Sciatic nerve (tissue), 2 donors: ENCODE measurements at places on chromosomes 13 and 19.

DNA sequence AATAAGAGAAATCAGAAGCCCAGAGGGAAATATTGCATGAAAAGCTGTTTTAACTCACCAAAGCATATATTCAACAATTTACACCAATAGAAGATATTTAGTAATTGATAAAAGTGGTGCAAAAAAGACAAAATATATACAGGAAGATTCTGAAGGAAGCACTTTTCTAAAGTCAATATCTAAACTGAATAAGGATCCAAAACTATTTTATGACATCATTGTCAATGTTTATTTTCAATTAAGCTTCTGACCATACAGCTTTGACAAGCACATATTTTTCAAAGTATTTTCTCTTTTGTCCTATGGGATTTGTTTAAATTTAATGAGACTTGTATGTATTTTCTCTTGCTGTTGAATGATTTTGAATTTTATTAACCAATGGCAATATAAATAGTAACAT, 1716.1 kb downstream of the OLFM4 start:
- DNase-seq: no peak

- no peak for DNase-seq
These were observed 117.7 kb upstream of the ZNF507 start for GRCh38 chr19:32227561-32228165.

GRCh38 chr13:113943821-113944565, 29.9 kb downstream of the C13orf46 start:
- DNase-seq: no peak

GRCh38 chr19:10315335-10316214, at the start of gene FDX2:
Gene FDX2 (minus strand): TSS chr19:10316015. CDS start chr19:10315996, 19 bp downstream.
- DNase-seq: peak; percentile 94

- DNase-seq: no peak
These were observed 12.2 kb upstream of the CDC16 start for GRCh38 chr13:114222461-114222968.

GRCh38 chr19:14492756-14493337, 3.1 kb downstream of the GIPC1 start:
- no peak for DNase-seq

- no peak for DNase-seq
These were observed 45.1 kb downstream of the GAS6 start for GRCh38 chr13:113818700-113819295.

DNA sequence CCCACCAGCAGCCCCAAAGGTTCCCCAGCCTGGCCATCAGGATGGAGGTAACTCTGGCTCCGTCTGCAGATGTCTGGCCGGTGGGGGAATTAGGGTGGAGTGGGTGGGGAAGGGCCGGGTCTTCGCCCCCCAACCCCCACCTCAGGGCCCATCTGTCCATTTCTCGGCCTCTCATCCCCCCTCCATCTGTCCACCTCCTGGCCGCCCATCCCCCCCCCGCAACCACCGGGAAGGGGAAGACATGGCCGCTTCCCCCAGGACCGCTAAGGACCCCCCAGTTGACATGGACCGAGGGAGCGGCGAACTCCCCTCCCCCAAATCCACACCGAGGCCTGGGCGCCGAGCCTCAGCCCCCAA, 793 bp downstream of the LRFN1 start:
- no peak for DNase-seq

DNA sequence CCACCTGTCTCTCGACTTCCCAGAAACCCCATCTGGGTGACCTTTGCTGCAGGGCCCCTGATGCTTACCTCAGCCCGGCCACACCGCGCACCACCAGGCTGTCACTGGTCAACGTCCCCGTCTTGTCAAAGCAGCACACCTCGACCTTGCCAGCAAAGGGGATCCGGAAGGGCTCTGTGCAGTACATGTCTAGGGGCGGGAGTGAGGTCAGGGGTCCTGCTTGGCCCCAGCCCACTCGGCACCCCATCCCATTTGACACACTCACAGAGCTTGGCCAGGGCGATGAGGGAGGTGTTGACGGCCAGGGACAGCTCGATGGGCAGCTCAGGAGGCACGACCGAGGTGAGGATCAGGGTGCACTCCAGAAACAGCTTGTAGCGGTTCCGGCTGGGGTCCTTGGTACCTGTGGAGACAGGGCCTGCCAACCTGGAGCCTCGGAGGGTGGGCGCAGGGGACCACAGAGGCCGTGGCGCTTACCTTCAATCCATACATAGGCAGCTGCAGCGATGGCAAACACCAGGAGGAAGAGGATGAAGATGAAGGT, 8.4 kb downstream of the ATP13A1 start:
- no peak for DNase-seq

- DNase-seq: no peak
These were observed 46.5 kb upstream of the GTF2F2 start for GRCh38 chr13:45073809-45074208.

DNA sequence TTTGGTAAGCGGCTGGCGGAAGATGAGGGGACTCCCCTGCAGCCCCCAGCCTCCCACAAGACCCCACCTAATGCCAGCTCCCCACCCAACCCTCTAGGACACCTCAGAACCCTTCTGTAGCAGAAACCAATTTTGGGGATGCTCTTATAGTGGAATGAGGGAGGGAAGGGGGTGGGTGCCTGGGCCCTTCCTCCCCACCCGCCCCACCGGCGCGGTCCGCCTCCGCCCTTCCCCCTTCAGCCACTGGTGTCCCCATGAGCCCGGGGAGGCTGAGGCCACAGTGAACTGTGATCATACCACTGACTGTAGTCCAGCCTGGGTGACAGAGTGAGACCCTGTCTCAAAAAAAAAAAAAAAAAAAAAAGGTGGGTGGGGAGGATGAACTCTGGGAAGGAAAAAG, 16.2 kb downstream of the TLE6 start:
- no peak for DNase-seq

- DNase-seq: no peak
These were observed 52.8 kb downstream of the TNFSF13B start for GRCh38 chr13:108322206-108322824.

GRCh38 chr13:29722415-29722814, 126.9 kb upstream of the SLC7A1 start:
- no peak for DNase-seq

DNA sequence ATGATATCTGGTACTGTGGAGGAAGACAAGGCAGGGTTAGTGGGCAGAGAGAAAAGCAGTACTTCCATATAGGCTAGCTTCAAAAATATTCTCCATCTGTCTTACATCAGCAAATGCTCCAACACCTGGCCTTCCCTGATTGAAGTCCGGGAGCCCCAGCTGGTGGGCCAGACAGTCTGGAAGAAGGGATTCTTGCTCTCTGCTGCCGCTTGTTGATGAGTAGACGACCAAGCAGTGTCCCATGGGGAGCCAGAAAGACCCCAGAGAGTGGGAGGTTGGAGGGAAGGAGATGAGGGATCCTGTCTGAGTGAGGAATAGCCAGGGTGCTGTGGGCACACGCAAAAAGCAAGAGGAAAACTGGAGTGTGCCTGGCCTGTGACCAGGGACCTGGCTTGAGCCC, 95.1 kb downstream of the ATP8A2 start:
- DNase-seq: no peak

- no peak for DNase-seq
These were observed 68.3 kb upstream of the NPAS1 start for GRCh38 chr19:46951171-46951986.

DNA sequence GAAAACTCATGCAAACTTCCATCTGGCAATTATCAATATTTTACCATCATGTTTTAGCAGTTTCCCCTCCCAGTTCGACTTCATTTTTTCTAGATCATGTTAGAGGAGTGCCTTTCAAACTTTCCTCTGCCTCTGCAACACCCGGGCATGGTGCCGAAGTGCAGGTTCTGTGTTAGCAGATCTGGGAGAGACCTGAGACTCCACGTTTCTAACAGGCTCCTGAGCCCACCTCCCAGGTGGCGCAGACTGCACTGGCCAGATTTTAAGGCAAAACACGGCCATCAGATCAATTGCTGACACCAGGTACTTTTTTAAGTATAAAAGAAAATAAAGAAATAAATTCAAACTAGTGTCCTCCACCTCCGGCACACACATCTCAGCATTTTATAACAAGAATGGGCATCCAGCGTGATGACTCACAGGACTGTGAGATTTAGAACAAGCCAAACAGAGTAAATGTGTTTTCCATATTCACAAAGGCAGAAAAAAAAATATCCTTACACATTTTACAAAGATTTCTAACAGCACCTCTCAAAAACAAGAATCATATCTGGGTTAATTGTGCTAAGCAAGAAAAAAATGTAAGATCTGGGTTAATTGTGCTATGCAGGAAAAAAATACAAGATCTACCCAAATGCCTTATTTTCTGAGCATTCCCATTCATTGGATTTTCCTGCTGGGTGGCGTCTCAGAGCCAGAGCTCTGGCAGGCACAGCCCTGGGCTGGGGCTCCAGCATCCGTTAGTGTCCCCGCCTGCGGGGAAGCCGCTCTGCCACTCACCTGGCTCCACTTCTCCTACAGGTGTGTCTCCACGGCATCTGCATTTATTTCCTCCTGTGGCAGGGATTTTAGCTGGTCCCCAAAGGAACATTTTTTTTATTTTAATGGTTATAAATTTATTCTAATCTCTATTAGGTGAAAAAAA, 127.9 kb upstream of the SOX1 start:
- no peak for DNase-seq

DNA sequence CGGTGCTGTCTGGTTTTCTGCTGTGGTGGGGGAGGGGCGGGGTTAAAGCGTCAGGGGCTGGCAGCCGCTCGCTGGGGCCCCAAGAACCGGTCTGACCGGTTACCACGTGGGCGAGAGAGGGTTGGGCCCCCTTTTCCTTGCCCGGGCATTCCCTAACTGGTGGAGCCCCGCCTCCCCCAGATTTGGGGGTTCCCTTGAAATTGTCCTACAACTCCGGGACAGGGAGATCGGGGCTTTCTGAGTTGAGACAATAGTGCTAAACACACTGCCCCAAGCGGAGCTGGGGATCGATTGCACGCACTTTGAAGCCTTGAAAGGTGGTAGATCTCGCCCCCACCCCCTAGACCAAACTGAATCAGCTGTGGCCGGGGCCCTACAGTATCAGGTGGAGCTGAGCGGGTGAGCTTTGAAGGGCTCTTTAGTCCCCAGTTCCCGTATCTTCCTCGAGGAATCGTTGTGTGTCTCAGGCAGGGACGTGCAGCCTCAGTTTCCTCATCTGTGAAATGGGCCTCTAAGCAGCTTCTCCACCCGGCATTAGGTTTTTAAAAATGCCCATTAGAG, 4.8 kb downstream of the IER2 start:
- DNase-seq: peak; percentile 88

- DNase-seq: no peak
These were observed 34.6 kb downstream of the PAN3 start for GRCh38 chr13:28172947-28173346.

GRCh38 chr13:95136638-95137037, 164.6 kb downstream of the ABCC4 start:
- no peak for DNase-seq

- DNase-seq: peak; percentile 88
These were observed 7.1 kb downstream of the NFIX start for GRCh38 chr19:13002166-13002898.

DNA sequence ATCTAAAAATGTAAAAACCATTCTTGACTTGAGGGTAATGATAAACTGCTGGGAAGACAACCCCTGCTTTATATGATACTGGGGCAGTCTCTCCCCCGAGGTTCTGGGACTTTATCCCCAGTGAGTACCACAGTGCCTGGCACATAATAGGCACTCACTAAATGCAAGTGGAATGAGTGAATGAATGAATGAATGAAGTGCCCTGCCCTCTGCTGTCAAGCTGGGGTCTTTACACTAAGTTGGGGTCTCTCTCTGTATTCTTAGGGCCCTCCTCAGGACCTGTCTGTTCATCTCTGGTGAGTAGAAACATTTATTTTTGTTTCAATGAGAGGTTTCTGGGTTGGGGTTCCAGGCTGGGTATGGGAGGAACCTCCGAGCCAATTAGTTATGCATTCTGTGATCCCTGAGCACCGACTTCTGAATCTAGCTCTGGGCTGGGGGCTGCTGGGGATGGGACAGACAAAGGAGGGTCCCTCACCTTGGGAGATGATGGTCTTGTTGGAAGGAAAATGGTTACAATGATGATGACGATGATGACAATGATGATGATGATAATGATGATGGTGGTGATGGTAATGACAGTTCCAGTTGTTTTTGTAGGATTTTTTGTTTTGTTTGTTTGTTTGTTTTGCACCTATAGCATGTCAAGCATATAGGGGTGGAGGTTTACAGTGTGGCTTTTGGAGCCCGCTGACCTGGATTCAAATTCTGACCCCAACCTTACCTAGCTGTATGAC, 44.3 kb upstream of the ADGRE1 start:
- DNase-seq: no peak

DNA sequence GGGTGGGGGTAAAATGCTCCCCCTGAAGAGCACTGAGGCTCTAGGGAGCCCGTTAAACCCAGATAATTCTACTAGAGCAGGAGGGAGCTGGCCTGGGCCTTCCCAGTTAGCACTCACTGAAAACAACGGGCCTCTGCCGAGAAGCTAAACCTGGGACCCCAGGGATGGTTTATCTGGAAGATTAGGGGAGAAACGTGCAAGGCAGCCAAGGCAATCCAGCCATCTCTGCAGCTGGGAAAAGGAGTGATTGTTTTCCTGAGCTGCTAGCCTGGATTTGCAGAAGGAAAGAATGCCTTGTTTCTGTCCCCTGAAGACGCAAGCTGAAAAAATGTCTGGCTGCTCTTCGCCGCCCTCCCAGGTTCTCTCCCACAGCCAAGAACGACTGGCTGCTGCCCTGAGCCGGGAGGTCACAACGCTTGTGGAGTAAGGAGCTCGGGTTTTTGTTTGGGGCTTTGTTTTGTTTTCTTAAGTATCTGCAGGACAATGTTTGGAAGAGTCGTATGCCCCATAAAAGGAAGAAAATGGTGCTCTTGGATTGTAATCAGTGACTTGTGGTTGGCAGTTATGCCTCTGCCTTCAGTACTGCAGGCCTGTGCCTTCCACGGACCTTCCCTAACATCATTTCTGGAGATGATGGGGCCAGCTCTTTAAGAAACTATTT, 31.5 kb downstream of the COL4A2 start:
- DNase-seq: peak; percentile 74

GRCh38 chr19:36092566-36092965, 18.4 kb upstream of the OVOL3 start:
- DNase-seq: no peak

DNA sequence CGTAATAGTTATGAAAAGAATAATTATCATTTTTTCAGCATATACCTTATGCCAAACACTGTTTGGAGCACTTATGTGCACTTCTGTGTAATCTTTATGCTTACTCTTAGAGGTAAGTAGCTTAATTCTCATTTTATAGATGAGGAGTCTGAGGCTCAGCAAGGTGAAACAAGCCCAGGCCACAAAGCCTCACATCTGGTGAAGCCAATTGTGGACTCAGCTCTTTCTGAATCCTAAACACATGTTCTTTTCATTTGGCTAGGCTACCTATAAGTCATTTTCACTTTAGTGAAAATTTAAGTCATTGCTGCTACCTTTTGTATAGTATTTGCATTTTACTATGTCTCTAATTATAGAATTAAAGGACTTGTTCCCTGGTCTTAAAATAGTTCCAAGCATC, 84.0 kb downstream of the CYSLTR2 start:
- DNase-seq: no peak

DNA sequence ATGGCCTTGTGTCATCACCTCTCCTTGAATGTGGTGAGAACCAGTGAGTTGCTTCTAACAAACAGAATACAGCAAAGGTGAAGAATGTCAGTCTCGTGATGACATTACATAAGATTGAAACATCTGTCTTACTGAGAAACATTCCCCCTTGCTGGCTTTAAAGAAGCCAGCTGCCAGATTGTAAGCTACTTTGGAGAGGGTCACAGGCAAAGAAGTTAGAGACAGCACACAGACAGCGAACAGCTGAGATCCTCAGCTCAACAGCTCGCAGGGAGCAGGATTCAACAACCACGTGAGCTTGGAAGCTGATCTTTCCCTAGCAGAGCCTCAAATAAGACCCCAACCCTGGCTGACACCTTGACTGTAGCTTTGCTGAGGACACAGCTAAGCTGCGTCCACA, 367.9 kb downstream of the LIG4 start:
- DNase-seq: no peak

- no peak for DNase-seq
These were observed 704 bp upstream of the TMEM86B start for GRCh38 chr19:55229145-55229788.
